ENCODE measurements at places on chromosomes 11 and 22.

DNA sequence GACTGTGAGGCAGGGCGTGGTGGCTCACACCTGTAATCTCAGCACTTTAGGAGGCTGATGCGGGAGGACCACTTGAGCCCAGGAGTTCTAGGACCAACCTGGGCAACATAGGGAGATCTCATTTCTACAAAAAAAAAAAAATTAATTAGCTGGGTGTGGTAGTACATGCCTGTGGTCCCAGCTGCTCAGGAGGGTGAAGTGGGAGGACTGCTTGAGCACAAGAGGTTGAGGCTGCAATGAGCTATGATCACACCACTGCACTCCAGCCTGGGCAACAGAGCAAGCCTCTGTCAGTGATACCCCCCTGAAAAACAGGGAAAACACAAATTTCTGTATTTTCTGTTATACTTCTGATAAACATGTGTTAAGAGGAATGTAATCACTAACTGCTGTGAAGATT is 57.8 kb upstream of the ARHGAP32 start:
- DNase-seq: no peak

DNA sequence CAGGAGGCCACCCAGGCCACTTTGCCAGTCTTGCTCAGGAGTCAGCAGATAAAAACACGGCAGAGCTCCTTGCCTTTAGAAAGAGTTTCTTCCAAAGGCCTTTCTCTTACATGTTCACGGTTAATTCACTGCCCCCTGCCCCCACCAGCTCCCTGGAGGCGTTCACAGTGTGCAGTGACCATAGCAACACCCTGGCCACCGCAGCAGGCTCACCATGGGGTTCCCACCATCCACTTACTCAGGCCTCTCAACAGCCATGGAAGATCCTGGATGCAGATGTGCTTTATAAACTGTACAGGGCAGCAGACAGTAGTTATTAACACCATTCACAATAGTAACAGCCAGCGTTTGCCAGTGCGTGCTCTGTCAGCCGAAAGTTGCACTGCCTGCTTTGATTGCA is 10.6 kb upstream of the MYO7A start:
- no peak for DNase-seq

GRCh38 chr11:924406-925157 is 1.1 kb upstream of the AP2A2 start:
- DNase-seq: no peak

- DNase-seq: no peak
Measured at GRCh38 chr11:76861490-76861953, 804 bp downstream of the ACER3 start.

GRCh38 chr11:114060392-114061047 is 1.0 kb downstream of the ZBTB16 start:
- no peak for DNase-seq

GRCh38 chr11:65931773-65932557 is 12.7 kb downstream of the DRAP1 start:
- no peak for DNase-seq

GRCh38 chr11:61384271-61385242 is 7.8 kb upstream of the TMEM216 start:
- DNase-seq: no peak

- no peak for DNase-seq
Measured at GRCh38 chr11:6604790-6605189, 1.2 kb downstream of the ILK start.

- no peak for DNase-seq
Measured at GRCh38 chr22:29697853-29698598, 21.8 kb upstream of the CABP7 start.

DNA sequence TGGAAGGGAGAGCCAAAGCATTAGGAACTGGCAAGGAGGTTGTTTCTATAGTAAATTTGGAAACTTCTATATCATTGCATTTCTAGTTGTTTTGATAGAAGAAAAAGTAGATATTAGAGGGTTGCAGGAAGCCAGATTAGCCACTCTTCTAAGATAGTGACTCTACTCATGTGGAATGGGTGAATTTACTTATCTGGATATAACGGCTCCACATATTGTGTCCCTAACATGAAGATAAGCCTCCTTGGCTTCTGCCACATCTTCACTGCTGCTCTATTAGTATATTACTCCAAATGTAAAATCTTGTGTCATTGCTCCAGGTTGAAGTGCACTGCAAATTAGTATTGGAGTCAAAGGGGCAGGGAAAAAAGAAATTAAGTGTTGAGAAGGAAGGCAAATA is 283.3 kb downstream of the CASP12 start:
- DNase-seq: no peak

DNA sequence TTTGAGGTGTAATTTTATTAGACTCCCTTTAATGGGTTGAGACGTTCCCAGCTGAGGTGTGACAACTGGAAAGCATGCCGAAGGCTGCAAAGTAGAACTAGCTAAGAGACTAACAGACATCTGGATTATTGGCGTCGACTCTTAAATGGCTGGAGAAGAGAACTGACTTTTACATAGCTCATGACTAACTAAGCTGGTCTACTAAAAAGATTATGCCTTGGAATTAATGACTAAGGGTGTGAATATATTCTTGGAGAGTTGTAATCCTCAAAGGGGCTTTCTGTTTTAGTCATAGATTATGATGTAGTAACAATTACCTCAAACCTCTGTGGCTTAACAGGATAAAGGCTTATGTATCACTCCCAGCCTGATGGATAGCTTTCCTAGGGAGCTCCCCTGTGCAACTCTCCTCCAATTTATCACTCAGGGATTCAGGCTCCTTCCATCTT is 39.5 kb upstream of the SLC5A12 start:
- DNase-seq: no peak

DNA sequence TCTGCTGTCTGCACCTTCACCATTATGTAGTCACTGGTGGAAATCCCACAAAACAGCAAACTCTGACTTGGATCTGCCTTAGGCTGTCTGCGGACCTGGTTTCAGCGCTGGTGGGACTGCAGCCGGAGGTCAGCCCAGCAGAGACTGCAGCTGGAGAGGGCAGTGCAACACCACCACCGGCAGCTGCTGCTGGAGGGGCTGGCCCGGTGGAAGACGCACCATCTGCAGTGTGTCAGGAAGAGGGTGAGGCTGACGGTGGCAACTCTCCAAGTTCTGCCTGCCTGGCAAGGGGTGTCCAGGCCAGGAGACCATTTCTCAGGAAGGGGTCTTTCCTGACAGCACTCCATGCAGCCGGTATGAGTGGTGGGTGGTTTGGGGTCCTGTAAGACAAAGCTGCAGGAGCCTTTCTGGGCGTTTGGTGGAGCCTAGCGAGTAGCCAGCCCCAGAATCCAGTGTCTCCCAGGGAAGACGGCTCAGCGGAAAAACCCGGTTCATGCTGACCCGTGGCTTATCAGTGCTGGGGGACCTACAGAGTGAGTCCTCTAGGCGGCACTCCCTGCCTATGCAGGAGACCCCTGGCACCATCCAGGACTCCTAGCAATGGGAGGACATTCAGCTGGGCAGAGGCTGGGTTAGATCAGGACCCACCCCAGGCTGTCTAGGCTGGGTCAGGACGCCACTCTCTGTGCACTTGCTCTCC is 50.8 kb downstream of the PISD start:
- no peak for DNase-seq
